AG09309 (cell line): ENCODE measurements at places on chromosomes 16 and 17.

- no peak for DNase-seq
Measured at GRCh38 chr17:62565817-62566216, 61.7 kb upstream of the MRC2 start.

DNA sequence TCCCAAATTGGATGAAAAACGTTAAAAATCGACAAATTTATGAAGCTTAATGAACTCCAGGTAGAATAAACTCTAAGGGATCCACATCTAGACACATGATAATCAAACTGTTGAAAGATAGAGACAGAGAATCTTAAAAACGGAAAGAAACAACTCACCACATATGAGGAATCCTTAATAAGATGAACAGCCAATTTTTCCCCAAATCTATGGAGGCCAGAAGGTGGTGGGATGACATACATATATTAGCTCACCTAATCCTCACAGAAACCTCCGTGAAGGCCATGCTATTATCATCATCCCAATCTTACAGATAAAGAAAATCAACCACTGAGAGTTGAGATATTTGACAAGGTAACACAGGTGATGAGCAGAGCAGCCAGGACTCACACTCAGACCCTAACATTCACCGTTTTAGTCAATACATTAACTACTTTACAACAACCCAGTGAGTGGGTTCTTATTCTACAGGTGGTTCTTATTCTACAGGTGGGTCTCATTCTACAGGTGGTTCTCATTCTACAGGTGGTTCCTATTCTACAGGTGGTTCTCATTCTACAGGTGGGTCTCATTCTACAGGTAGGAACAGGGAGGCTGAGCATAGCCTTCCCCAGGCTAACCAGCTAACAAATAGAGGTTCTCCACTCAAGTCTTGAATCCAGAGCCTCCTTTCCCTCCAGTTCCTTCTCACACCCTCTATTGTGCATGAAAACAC is 4.8 kb downstream of the CACNG1 start:
- DNase-seq = no peak

- DNase-seq = no peak
Measured at GRCh38 chr16:24526701-24527495, 12.5 kb upstream of the RBBP6 start.

GRCh38 chr16:31505483-31505882 is 2.7 kb downstream of the RUSF1 start:
- DNase-seq = no peak

DNA sequence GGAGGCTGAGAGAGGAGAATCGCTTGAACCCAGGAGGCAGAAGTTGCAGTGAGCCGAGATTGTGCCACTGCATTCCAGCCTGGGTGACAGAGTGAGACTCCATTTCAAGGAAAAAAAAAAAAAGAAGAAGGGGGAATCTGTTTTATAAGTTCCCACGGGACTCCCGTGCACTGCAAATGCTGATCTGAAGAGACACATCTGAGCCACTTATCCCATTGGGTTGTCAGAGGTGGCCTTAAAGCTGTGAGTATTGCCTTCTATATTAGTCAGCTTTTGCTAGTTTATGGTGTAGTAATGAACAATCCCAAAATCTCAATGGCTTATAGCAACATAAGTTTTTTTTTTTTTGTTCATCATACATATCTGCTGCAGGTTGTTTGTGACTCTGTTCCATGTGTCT is 82.8 kb downstream of the MRM1 start:
- no peak for DNase-seq
